Glomerular endothelial cell (primary cell): ENCODE measurements at places on chromosomes 3 and 15.

GRCh38 chr3:18035641-18036449 is 293.4 kb upstream of the TBC1D5 start:
- no peak for DNase-seq

- DNase-seq: no peak
These were observed 904.1 kb downstream of the OTOL1 start for GRCh38 chr3:162400697-162401096.

GRCh38 chr3:131972550-131972949 is 62.3 kb downstream of the CPNE4 start:
- DNase-seq: no peak

DNA sequence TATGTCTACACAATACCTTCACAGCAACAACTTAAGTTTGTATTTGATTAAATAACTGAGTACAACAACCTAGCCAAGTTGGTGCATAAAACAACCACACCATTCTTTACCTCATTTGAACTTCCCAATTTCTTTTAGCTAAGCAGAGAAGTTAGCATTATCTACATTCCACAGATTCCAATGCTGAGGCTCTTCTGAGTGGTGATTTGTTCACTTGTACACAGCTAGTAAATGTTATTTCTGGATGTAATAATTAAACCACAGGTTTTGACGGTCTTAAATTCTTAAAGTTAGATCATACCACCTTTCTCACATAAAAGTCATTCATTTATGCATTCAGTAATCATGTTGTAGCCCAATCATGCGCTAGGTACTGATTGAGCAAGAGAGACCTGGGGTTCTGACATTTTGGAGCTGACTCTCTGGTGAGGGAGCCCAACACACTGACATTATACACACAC is 102.5 kb downstream of the SST start:
- no peak for DNase-seq

- no peak for DNase-seq
These were observed 176.2 kb downstream of the PEX5L start for GRCh38 chr3:179860275-179861107.

- no peak for DNase-seq
These were observed 111.8 kb upstream of the C15orf61 start for GRCh38 chr15:67409175-67409574.

- DNase-seq: no peak
These were observed 739.4 kb downstream of the MCTP2 start for GRCh38 chr15:94970802-94971201.

DNA sequence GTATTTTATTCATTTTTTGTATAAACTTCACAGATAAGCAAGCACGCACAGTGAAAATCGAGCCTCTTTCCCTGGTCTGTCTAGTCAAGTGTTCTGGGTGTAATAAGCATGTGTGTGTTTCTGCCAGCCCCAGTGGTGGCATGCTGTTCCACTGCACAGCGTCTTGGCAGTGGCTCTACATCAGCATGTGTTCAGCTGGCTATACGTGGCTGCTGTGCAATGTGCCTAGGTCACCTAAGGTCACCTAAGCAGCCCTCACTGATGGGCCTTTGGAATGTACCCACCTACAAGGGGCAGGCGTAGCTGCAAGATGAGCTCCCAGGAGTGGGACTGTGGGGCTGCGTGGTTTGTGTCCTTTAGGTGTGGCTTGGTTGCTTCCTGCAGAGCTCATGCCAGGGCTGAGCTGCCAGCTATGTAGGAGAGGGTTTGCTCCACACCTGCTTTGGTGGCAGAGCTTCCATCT is 4.9 kb downstream of the LIMD1 start:
- no peak for DNase-seq

- no peak for DNase-seq
These were observed 271.8 kb downstream of the ZIC1 start for GRCh38 chr3:147680837-147681483.

DNA sequence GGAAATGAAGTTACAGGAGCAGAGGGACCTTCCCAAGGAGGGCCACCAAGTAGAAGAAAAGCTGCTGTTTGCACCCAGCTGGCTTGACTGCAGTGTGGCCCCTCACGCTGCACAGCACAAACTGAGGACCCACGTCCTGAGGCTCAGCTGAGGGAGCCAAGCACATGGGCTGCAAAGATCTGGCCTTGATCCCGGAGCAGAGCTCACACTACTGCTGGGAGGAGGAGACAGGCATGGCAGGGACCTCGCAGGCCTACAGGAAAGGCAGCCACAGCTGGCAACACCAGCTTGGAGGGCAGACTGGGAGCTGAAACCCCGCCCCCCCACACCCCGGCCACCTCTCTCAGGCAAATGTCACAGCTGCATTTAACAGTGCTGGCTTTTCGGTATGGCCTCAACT is 39.7 kb downstream of the KLHL25 start:
- DNase-seq: no peak

DNA sequence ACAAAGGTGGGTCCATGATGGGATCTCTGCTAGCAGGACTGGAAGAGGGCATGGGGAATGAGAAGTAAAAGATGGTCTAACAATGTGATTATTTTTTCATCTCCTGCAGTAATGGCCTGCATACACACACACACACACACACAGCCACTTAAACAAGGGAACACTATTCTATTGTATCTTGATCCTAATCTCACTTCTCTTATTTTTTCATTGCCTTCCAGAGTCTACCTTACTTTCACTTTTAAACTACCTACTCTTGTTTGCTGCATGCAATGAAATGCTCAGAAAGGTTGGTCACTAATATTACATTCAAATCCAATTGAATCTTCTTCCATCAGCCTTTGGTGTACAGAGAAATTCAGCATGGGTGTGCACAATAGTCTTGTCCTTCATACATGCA is 853.8 kb downstream of the IGSF11 start:
- DNase-seq: no peak

DNA sequence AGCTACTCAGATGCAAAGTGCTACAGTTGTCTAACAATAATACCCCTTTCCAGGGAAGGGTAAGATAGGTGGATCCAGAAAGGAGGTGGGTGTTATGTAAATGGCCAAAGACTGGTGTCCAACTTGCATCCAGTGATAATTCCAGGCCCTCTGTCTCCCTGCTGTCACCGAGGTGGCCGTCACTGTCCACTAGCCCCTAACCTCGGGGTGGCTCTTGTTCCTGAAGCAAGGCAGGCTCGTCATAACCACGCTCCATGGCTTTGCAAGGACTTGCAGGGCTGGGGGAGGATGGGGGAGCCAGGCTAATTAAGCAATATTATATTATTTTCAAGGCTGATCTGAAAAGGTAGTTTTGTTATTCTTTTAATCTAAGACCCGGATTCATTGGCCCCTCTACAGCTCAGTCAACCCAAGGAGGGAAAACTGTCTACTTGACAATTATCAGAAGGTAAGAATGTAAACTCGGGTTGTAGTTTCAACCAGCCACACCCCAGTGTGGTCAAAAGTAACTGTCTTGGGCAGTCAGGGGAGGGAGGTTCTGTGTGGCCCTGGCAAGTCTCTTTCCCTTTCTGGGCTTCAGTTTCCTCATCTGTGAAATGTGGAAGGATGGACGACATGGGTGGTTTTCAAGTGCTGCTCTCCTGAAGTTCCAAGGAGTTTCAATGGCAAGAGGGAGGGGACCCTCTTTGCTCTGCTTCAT is 220.1 kb upstream of the BHLHE40 start:
- no peak for DNase-seq

GRCh38 chr3:180973543-180973942 is 16.0 kb downstream of the DNAJC19 start:
- no peak for DNase-seq

- no peak for DNase-seq
These were observed 7.8 kb upstream of the STAC start for GRCh38 chr3:36372534-36372935.
